ENCODE measurements at places on chromosomes 7 and 10. TPM values are rescaled to one million over a fixed set of nuclear protein-coding genes. Genes with fewer than 3 reads are reported as not detected.

GRCh38 chr7:148447221-148447849 is 143.2 kb upstream of the C7orf33 start:
- no peaks in the 10 kb centered on the region for H3K27me3 ChIP-seq
- no peak for DNase-seq
- H3K36me3 ChIP-seq: no peaks in the 10 kb centered on the region
- no peaks in the 10 kb centered on the region for H3K4me1 ChIP-seq
- H3K4me3 ChIP-seq: no peak overlapping the region
- no peak overlapping the region for H3K27ac ChIP-seq

The GRID2IP gene
- total RNA-seq: not detected

DNA sequence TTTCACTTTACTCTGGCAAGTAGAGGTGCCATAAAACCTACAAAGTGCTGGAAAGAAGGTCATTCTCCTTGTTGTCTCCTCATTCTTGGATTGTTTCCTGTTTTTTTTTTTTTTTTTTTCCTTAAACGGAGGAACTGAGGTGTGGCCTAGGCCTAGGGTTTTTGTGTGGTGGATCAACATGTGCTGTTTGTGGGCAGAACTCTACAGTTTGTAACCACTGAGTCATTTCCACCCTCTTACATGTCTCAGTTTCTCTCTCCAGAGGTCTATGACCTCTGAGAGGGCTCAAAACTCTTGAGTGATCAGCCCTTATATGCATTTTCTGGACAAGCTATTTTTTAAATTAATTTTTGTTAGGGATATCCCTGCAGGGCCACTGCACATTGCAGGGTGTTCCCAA is 296.0 kb downstream of the PPP1R3A start:
- H3K4me1 ChIP-seq: no peaks in the 10 kb centered on the region
- H3K27me3 ChIP-seq: no peaks in the 10 kb centered on the region
- H3K36me3 ChIP-seq: no peaks in the 10 kb centered on the region
- no peak for DNase-seq
- no peak overlapping the region for H3K4me3 ChIP-seq

GRCh38 chr7:148587076-148587475 is 3.5 kb upstream of the C7orf33 start:
- DNase-seq: no peak
- no peaks in the 10 kb centered on the region for H3K36me3 ChIP-seq
- H3K27ac ChIP-seq: no peak overlapping the region
- no peaks in the 10 kb centered on the region for H3K27me3 ChIP-seq
- no peak overlapping the region for H3K4me3 ChIP-seq

DNA sequence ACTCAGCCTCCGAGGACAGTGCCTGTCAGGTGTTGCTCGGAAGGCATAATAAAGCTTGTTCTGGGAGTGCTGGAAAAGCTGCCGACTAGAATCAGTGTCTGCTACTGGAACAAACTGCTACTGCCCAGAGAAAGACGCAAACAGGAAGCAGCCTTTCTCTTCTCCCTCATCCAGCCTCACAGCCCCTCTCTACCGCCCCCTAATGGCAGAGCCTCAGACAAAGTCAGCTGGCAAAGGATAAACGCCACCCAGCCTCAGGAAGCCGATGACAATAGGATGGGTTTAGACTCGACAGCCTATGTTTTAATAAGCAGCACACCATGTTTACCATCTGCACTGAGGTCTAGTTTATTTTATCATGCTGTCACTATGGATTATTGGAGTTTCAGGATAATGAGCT is 169.5 kb upstream of the LYZL1 start:
- no peak overlapping the region for H3K27ac ChIP-seq
- no peaks in the 10 kb centered on the region for H3K4me1 ChIP-seq
- no peak overlapping the region for H3K4me3 ChIP-seq

The GIMAP1 gene
- 7.4 TPM for total RNA-seq

GRCh38 chr7:7533831-7534430 is 1.7 kb downstream of the COL28A1 start:
- H3K27ac ChIP-seq: no peak overlapping the region
- no peaks in the 10 kb centered on the region for H3K27me3 ChIP-seq

The GJD4 gene
- not detected for total RNA-seq

The HABP2 gene
- not detected for total RNA-seq

GRCh38 chr7:99737726-99738125 is 2.7 kb upstream of the CYP3A7 start:
- no peak for DNase-seq
- no peak overlapping the region for H3K4me3 ChIP-seq
- H3K4me1 ChIP-seq: no peaks in the 10 kb centered on the region
- H3K36me3 ChIP-seq: no peaks in the 10 kb centered on the region

Measured in tibial nerve (tissue), 4 donors.